Tibial nerve (tissue), 4 donors: ENCODE measurements at places on chromosomes 11 and 22. TPM values are rescaled to one million over a fixed set of nuclear protein-coding genes. Genes with fewer than 3 reads are reported as not detected.

DNA sequence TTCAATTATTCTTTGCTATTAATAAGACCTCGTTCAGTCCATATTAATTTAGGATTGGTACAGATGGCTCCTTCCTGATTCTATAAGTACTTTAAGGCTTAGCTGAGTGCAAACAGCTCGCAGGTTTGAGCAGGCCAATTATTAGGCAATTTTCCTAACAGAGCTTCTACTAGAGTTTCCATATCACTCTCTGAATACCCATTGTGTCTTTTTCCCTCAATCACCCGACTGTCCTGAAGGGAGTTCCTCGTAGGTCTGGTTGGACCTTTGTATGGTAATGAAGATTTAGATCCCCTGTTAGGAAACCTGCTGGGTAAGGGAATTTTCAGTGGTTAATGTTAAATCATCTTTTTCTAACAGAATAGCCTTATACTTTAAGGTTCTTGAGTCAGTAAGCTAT, 61.1 kb downstream of the ARHGAP42 start:
- DNase-seq = no peak

GRCh38 chr11:24793479-24793878, 296.6 kb downstream of the LUZP2 start:
- no peak for DNase-seq

DNA sequence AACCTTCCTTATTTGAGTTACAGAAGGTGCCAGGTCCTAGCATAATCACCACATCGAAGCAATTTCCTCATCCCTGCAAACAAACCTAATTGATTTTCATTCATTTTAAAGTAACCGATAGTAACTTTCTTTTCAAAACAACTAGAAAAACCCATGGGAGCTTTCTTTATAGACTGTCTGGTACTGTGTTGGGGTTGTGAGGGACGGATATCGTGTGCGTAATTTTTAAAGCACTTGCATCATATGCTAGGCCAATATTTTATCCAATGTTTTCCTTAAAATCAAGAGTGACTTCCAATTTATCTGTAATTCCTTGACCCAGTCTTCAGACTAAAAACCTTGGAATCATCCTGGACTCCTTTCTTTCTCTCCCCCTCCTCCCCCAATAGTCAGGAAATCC, 271.5 kb upstream of the SESN3 start:
- DNase-seq = no peak

DNA sequence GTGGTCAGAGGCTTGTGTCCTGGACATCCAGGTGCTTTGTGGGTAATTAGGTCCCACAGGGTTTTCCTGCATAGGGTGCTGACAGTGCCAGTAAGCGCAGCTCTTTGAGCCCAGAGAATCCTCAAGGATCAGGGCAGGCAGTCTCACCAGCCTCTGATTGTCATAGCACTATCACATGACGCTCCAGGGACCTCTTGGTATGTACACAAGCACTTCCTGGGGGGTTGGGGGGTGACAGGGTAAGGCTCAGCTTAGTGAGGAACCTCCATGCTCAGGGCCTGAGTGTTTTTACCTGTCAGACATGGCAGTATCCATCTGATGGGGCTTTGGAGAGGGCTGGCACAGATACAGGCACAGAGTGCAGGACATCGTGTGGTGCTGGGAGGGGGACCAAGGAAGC, 27.9 kb upstream of the SUSD2 start:
- no peak for DNase-seq

DNA sequence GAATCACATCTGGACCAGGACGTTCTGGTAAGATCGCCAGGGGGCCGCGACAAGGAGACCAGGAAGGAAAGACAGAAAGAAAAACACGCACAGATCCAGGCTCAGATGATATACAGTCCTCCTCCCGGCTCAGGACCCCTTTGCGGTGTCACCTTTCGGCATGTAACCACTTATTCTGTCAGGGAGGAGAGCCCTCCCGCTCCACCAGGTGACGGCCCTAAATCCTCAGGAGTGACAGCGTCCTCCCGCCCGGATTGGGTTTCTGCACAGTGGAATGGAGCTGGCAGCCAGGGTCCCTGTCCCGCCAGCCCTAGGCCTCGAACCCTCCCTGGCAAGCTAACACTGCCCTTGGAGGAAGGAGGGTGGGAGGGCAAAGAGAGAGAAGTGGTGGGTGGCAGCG, 24.3 kb upstream of the KCNQ1OT1 start:
- no peak for DNase-seq

- DNase-seq = no peak
Observed at GRCh38 chr11:18699269-18699596, 654 bp downstream of the TMEM86A start.

NRGN gene
- not detected for total RNA-seq

OR2AG2 gene
- total RNA-seq = 0.22 TPM
